Right renal pelvis (tissue), 4 donors: ENCODE measurements at places on chromosomes 7 and 10.

DNA sequence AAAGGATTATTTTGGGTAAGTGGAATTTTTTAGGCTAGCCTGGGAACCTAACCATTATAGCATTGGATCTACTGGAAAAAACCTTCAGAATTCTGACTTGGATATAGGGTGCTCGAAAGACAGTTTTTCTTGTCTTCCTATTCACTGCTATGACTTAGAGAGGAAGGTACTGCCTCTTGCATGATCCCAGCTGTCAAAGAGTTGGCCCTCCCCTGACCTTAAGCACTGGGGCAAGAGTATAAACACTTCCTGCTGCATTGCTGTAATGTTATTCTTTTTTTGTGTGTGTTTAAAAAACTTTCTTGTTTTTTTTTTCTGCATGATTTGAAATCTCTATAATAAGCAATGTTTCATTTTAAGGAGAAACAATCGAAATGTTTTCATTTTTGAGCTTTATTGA lies 113.0 kb downstream of the LRMDA start:
- DNase-seq: no peak

- no peak for DNase-seq
These were observed 46.9 kb downstream of the FGFR2 start for GRCh38 chr10:121551210-121551885.

DNA sequence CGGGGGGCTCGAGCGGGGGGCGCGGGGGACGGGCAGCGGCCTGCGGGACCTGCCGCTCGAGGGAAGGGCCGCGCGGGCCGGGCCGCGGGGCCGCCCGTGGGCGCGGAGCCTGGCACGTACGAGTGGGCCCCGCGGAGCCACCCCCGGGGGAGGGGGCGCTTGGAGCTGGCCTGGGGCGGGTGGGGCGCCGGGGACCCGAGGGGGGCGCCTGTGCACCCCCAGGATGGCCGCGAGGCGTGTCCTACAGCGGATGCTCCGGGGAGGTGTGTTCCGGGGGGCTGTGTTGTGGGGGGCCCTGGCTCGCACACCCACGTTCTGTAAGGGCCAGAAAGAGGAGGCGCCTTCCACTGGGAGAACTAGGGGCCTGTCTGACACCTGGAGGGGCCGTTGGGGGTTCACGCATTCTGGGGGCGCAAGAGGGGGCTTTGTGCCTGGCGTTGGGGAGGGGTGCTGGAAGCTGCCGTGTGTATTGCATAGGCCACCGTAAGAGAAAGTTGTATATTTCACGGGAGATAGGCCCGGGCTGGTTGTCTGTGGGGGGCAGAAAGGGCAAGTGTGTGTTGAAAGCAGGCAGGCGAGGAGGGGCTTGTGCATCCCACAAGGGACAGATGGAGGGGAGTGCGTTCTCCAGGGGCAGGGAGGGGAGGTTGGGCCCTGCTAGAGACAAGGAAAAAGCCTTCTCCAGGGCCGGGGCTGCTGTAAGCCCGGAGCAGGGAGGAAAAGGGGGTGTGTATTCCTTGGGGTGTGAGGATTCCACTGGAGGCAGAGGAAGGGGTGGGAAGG lies 663 bp downstream of the VPS37D start:
- peak; percentile 34 for DNase-seq

DNA sequence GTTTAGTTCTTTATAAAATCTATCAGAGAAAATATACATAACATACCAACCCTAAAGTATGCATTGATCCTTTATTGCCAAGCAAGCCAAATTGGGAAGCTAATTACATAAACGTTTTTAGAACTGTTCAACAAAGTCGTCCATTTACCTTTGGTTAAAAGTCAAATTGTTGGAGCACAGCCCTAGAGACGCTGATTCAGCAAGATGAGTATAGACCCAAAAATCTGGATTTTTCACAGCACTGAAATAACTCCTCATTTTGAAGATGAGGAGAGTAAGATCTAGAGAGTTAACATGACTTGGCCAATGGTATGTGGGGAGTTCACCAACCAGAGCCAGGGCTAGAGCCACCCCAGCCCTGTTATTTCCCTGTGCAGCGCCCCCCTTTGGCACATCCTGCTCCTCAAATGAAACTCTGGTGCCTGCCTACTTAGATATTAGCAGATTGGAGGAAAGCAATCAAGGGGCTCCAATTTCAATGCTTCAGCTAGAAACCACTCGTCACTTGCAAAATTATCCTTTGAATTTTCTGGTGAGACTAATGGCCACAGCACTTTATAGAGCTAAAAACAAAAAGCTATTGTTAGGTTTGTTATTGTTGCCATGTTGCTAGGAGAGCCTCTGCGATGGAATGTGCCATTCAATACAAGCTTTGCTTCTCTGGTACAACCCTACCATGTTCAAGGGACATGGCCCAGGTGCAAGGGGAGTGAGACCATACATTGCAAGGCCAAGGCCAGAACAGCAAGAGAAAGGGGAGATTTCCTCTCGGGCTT lies 132.6 kb upstream of the ZEB1 start:
- DNase-seq: no peak

DNA sequence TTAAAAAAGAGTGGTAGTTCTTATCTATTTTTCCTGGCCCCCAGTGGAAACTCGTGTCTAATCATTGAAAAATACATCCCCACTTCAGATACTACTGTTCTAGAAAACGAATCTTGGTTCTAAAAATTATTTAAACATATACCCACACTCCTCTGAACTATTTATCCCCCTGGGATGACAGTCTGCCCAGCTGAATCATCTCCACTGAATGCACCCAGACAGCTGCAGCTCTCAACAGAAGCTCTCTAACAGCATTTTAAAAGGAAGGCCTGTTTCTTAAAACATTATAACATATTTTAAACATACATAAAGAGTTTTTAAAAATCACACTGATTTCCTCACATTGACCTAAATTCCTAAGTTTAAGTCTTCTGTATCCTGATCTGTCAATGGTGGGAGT lies 544.6 kb upstream of the PHF14 start:
- no peak for DNase-seq

GRCh38 chr7:84614821-84615501 lies 420.4 kb upstream of the SEMA3A start:
- DNase-seq: no peak

DNA sequence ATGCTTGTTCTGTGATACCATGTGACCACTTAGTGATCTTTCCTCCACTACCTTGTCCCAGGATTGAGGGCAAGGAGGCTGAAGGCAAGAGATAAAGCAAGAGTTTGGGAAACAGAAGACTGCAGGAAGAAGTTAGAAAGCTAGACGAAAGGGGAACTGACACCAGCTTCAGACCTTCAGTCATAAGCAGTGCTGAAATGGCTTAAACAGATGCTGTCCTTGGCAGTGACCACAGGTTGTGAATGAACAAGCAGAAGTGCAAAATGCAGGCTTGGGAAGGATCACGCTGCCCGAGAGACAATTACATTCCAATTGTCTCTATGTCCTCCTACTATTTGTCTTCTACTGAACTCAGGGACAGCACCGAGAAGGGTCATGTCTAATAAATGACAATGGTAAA lies 704.9 kb upstream of the AUTS2 start:
- no peak for DNase-seq

- no peak for DNase-seq
These were observed 122.7 kb downstream of the RAPGEF5 start for GRCh38 chr7:22234227-22234626.

DNA sequence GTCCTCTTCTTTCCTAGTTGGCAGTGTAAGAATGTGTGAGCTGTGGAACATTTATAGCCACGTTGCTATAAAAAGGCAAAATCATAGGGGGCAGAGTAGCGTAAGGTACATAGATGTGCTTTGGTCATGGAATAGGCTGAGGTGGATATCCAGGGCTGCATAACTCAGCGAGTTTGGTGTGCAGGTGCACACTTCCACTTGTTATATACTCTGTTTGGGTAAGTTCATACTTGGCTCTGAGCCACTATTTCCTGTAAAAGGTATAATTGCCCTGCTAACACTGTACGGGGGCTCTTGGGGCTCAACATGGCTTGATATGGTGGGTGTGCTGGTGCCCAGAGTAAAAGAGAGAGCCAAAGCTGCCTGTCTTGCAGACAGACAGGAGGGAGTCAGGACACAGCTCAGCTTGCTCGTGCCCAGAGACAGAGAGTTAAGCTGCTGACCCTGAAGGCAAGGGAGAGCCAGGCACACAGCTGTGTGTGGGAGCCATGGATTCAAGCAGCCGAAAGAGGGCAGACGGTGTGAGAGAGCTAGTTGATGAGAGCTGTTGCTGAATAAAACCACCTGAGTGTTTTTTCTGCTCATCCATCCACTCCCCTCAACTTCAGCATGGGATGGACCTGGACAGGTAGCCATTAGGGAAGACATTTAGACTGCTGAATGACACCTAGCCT lies 126.7 kb downstream of the DKK1 start:
- DNase-seq: no peak
